ENCODE measurements at places on chromosomes 7 and 10. TPM values are rescaled to one million over a fixed set of nuclear protein-coding genes. Genes with fewer than 3 reads are reported as not detected.

Gene GPNMB
- 0.29 TPM for total RNA-seq

Gene TYW1B
- 2.7 TPM for total RNA-seq

DNA sequence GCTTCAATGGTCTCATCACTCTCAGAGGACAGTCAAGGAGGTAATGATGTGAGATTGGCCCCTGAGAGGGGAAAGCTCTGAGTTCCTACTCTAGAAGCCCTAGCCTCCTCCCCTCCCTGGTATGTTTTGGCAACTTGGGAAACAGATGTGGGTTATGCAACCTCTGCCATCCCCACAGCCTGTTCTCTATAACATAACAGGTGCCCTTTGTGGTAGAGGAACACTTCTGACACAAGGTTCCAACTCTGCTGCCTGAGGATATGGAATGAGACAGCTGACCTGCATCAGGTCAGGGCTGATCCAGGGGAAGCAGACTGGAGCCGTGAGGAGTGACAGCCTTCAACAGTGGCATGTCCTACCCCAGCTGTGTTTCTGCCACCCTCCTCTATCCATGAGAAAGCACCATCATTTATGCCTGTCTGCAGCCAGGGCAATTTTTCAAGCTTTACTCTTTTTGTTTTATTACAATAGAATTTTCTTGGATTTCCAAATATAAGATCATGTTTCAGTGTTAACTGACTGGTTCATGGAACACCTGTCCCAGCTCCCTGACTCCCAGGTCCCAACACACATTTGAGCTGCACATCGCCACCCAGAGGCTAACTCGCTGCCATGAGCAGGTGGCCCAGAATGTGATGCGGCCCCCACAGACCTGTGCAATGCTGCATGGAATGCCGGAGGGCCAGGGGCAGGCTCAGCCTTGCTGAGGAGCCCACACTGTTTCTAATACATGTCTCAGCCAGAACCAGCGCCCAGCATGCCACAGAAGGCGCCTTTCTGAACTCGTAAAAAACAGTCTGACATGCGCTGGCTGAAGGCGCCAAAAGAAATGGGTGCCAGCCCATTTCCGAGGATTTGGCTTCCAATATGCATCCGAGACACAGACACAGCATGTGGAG lies 124.8 kb upstream of the CHST15 start:
- H3K27ac ChIP-seq = no peak overlapping the region
- H3K4me3 ChIP-seq = no peak overlapping the region
- H3K27me3 ChIP-seq = peaks cover 3% of the 10 kb centered on the region
- DNase-seq = no peak
- H3K4me1 ChIP-seq = peaks cover 22% of the 10 kb centered on the region

GRCh38 chr7:20153567-20153966 lies 63.6 kb downstream of the MACC1 start:
- H3K27ac ChIP-seq = no peak overlapping the region
- no peak overlapping the region for H3K4me3 ChIP-seq
- H3K27me3 ChIP-seq = no peaks in the 10 kb centered on the region
- H3K36me3 ChIP-seq = no peaks in the 10 kb centered on the region

Gene HABP2
- not detected for total RNA-seq

GRCh38 chr7:33874943-33875342 lies 30.4 kb upstream of the BMPER start:
- no peaks in the 10 kb centered on the region for H3K36me3 ChIP-seq
- no peak for DNase-seq
- H3K27ac ChIP-seq = no peak overlapping the region
- H3K27me3 ChIP-seq = peaks cover 2% of the 10 kb centered on the region
- H3K4me3 ChIP-seq = no peak overlapping the region
- H3K4me1 ChIP-seq = no peaks in the 10 kb centered on the region

GRCh38 chr10:89388806-89389205 lies 3.6 kb upstream of the IFIT1 start:
- H3K4me1 ChIP-seq = peaks cover 9% of the 10 kb centered on the region
- peaks cover 6% of the 10 kb centered on the region for H3K36me3 ChIP-seq
- DNase-seq = no peak
- H3K27me3 ChIP-seq = peaks cover 6% of the 10 kb centered on the region
- no peak overlapping the region for H3K27ac ChIP-seq

GRCh38 chr10:106775127-106775526 lies 389.4 kb downstream of the SORCS1 start:
- no peaks in the 10 kb centered on the region for H3K4me1 ChIP-seq
- no peaks in the 10 kb centered on the region for H3K27me3 ChIP-seq
- H3K36me3 ChIP-seq = no peaks in the 10 kb centered on the region
- no peak overlapping the region for H3K4me3 ChIP-seq
- no peak overlapping the region for H3K27ac ChIP-seq
- DNase-seq = no peak

GRCh38 chr7:92717623-92717992 lies 118.8 kb downstream of the CDK6 start:
- H3K36me3 ChIP-seq = peaks cover 71% of the 10 kb centered on the region
- peaks cover 61% of the 10 kb centered on the region for H3K4me1 ChIP-seq
- no peak for DNase-seq
- H3K27ac ChIP-seq = peak overlapping the region; percentile 94

GRCh38 chr7:50262916-50263690 lies 41.4 kb upstream of the IKZF1 start:
- no peak for DNase-seq
- H3K27ac ChIP-seq = peak overlapping the region; percentile 91
- H3K36me3 ChIP-seq = peaks cover 26% of the 10 kb centered on the region
- peak overlapping the region; percentile 35 for H3K4me3 ChIP-seq

- no peak for DNase-seq
- no peaks in the 10 kb centered on the region for H3K4me1 ChIP-seq
- H3K4me3 ChIP-seq = no peak overlapping the region
- H3K27me3 ChIP-seq = no peaks in the 10 kb centered on the region
- no peaks in the 10 kb centered on the region for H3K36me3 ChIP-seq
- no peak overlapping the region for H3K27ac ChIP-seq
Measured at GRCh38 chr7:47513741-47514241, 68.1 kb downstream of the TNS3 start.

Gene CFAP43
- total RNA-seq = not detected

DNA sequence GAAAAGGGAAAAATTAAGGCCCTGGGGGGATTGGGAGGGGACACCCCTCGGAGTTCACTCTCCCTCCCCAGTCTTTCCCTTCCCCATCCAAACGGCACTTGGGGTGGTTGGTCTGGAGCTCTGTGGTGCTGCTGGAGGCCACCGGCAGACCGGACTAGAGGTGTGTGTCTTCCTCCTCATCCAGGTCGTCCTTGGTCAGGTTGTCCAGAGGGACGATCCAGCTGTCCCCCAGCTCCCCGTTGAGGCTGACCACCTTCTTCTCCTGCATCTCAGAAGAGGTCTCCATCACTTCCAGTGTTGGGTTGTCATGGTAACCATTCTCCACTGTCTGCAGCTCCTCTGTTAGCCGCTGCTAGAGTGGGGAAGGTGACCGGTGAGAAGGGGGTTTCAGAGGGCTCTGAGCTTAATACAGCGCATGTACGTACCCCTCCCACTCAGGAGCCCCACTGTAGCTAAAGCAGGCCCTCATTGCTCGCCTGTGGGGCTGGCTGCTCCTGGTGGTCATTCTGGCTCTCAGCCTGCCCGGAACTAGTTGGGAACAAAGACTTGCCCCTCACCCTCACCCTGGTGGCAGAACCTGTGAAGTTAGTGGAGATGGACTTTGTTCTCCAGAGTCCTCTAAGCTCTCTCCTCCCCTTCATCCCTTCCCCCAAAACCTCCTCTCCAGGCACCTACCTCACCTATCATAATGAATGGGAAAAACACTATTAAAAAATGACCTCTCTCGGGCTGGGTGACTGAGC lies 52.1 kb downstream of the PODXL start:
- peaks cover 4% of the 10 kb centered on the region for H3K36me3 ChIP-seq
- no peak for DNase-seq
- peaks cover 41% of the 10 kb centered on the region for H3K4me1 ChIP-seq
- no peak overlapping the region for H3K4me3 ChIP-seq
- H3K27me3 ChIP-seq = peaks cover 7% of the 10 kb centered on the region

GRCh38 chr7:111071556-111071955 lies 19.4 kb upstream of the LRRN3 start:
- H3K4me3 ChIP-seq = no peak overlapping the region
- DNase-seq = no peak
- H3K36me3 ChIP-seq = peaks cover 35% of the 10 kb centered on the region
- H3K27me3 ChIP-seq = no peaks in the 10 kb centered on the region
- peaks cover 61% of the 10 kb centered on the region for H3K4me1 ChIP-seq
- no peak overlapping the region for H3K27ac ChIP-seq

Gene EPHB4
- 1.5 TPM for total RNA-seq

Gene CABCOCO1
- not detected for total RNA-seq

DNA sequence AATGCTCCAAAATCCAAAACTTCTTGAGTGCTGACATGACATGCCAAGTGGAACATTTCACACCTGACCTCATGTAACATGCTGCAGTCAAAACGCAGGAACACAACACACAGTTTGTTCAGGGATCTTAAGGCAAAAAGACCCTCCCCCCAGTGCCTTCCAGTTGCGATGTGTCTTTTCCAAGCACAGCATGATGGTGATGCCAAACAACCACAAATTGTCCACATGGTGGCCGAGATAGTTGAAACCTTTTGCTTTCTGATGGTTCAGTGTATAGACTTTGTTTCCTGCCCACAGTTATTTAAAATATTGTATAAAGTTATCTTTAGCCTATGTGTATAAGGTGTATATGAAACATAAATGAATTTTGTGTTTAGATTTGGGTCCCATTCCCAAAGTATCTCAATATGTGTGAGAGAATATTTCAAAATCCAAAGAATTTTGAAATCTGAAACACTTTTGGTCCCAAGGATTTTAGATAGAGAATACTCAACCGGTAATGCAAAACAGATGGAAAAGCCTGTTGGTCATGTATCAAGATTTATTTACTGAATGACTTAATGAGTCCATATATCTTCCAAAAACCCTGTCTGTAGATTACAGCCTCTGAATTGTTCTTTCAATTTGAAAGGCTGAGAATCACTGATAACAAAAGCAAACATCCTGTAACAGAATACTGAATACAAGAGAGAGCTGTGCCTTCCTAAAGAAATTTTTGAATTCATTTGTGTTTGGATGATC lies 93.4 kb upstream of the OIT3 start:
- H3K36me3 ChIP-seq = no peaks in the 10 kb centered on the region
- peaks cover 10% of the 10 kb centered on the region for H3K4me1 ChIP-seq
- H3K27me3 ChIP-seq = no peaks in the 10 kb centered on the region
- no peak overlapping the region for H3K4me3 ChIP-seq

- H3K4me3 ChIP-seq = peak overlapping the region; percentile 95
- H3K27ac ChIP-seq = peak overlapping the region; percentile 97
- peaks cover 3% of the 10 kb centered on the region for H3K27me3 ChIP-seq
- DNase-seq = no peak
- H3K4me1 ChIP-seq = peaks cover 52% of the 10 kb centered on the region
Measured at GRCh38 chr7:155298288-155298833, 683 bp downstream of the INSIG1 start.

GRCh38 chr7:1532456-1533254 lies 2.2 kb downstream of the MAFK start:
- H3K27me3 ChIP-seq = no peaks in the 10 kb centered on the region
- DNase-seq = peak; percentile 67
- H3K4me1 ChIP-seq = peaks cover 32% of the 10 kb centered on the region

DNA sequence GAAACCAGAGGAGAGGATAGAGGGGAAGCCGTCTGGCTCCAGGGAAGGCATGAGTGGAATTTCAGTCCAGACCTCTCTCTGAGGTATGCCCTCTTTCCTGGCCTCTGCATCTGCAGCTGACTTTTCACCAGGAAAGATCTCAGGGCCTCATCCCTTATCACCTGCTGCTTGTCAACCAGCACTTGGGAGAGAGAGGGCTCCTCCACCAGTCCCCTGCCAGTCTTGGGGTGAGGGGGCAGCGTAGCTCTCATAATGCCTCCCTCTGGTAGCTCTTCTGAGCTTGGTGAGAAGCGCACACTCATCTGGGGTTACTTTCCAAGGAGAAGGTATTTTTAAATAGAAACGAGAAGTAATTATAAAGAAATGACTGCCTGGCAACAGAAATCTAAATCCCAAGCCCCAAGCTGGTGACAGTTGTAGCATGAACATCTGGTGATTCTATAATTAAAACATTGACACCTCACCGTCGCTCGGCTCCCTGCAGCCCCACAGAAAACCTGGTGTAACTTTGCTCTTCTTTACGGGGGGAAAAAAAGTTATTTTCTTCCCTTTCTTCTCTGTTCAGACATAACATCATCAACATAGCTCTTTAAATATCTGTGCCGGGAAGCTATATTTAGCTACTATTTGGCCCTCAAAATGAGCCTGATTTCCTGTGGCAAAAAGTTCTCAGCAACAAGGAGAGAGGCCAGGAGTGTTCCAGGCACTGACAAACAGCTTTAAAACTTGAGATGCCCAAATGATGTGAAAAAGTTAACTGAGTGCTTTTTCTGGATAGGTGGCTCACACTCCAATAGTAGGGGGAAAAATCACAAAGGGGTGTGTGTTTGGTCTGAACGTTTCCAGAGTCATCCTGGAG lies 26.9 kb downstream of the HIP1 start:
- H3K27ac ChIP-seq = no peak overlapping the region
- peaks cover 16% of the 10 kb centered on the region for H3K27me3 ChIP-seq
- H3K36me3 ChIP-seq = peaks cover 12% of the 10 kb centered on the region
- no peak overlapping the region for H3K4me3 ChIP-seq
- DNase-seq = no peak

- no peak overlapping the region for H3K27ac ChIP-seq
- peaks cover 5% of the 10 kb centered on the region for H3K4me1 ChIP-seq
- H3K27me3 ChIP-seq = no peaks in the 10 kb centered on the region
- no peaks in the 10 kb centered on the region for H3K36me3 ChIP-seq
- H3K4me3 ChIP-seq = no peak overlapping the region
Measured at GRCh38 chr10:42980553-42981357, 96.1 kb upstream of the RET start.
